ENCODE measurements at places on chromosomes 7 and 10. TPM values are rescaled to one million over a fixed set of nuclear protein-coding genes. Genes with fewer than 3 reads are reported as not detected.

Gene MNX1
- total RNA-seq = not detected

Gene PCDH15
- total RNA-seq = not detected

Gene ZDHHC6
- total RNA-seq = 31.5 TPM

Gene C10orf105
- not detected for total RNA-seq

Gene FHIP2A
- 35.1 TPM for total RNA-seq

Gene TMEM176B
- not detected for total RNA-seq

Gene AKR1D1
- not detected for total RNA-seq

Gene MRLN
- not detected for total RNA-seq

Gene ZNF3
- 32.2 TPM for total RNA-seq

Gene CHST15
- 16.4 TPM for total RNA-seq

Gene NUTM2B
- 0.32 TPM for total RNA-seq

Gene BTBD16
- not detected for total RNA-seq

Gene GIMAP6
- not detected for total RNA-seq

Gene CPN1
- total RNA-seq = not detected

Gene ASB15
- total RNA-seq = not detected

Gene SAP25
- 0.32 TPM for total RNA-seq

Gene EVX1
- total RNA-seq = not detected

Gene LIPJ
- under 0.01 TPM for total RNA-seq

Gene COL13A1
- total RNA-seq = 3.5 TPM

Gene AGR2
- total RNA-seq = not detected

Gene ACSL5
- total RNA-seq = 8.6 TPM

Gene AMPH
- total RNA-seq = 0.86 TPM

Gene AIFM2
- 7.8 TPM for total RNA-seq

Gene EIF4EBP2
- 43.2 TPM for total RNA-seq

Gene JAKMIP3
- total RNA-seq = under 0.01 TPM

Gene ACHE
- total RNA-seq = not detected

Gene RBP4
- total RNA-seq = not detected

Gene STEAP1
- 21.6 TPM for total RNA-seq

Gene BMPER
- 5.8 TPM for total RNA-seq

Gene CCDC201
- total RNA-seq = not detected

Gene UCMA
- not detected for total RNA-seq

All from fibroblast of villous mesenchyme (primary cell).